ENCODE measurements at places on chromosomes 3 and 15. TPM values are rescaled to one million over a fixed set of nuclear protein-coding genes. Genes with fewer than 3 reads are reported as not detected.

DNA sequence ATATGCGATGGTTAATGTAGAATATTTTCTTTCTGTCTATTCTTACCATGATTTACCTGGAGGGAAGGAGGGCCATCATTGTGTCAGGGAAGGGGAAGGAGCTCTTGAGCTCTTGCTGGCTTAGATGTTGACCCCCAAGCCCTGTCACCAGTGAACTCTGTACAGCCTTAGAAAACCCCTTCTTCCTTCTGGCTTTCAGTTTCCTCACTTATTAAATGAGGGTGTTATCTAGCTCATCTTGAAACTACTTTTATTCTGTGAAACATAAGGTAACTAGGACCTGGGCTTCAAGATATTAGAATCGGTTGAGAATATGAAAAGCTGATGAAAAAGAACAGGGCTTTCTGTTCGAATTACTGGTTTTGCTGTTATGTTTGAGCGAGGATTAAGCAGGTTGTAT lies 25.1 kb upstream of the UTS2B start:
- no peak for DNase-seq

DNA sequence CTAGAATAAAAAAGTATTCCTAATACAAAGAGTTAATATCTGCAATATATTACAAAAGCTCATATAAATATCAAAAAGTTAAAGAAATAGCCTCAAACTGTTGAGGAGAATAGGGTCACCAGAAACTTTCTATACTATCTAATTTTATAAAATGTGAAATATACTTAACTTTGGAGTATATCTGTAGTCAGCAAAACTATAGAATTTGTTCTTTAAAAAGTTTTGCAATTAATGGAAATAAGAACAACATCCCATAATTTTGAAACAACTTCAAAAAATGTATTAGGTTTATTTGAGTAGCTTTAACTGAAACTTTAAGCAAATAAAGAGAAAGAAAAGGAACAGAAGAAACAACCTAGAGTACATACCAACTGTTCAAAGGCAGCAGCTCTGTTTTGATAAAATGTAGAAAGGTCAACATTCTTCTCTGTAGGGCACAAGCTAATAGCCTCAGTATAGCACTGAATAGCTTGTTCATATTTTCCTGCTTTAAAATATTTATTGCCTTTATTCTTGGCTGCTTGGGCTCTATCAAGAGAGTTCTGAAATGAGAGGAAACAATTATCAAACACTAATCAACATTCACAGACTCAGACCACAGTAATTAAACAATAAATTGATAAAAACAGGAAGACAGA lies 14.3 kb downstream of the TOMM70 start:
- no peak for DNase-seq

GRCh38 chr3:51338632-51339031 lies 46.5 kb upstream of the MANF start:
- DNase-seq: no peak

GRCh38 chr3:131328721-131329120 lies 52.9 kb upstream of the NUDT16 start:
- DNase-seq: no peak

- no peak for DNase-seq
These were observed 115.2 kb downstream of the DCLK3 start for GRCh38 chr3:36649125-36649524.

GRCh38 chr3:182570946-182571594 lies 222.2 kb upstream of the ATP11B start:
- DNase-seq: no peak

DNA sequence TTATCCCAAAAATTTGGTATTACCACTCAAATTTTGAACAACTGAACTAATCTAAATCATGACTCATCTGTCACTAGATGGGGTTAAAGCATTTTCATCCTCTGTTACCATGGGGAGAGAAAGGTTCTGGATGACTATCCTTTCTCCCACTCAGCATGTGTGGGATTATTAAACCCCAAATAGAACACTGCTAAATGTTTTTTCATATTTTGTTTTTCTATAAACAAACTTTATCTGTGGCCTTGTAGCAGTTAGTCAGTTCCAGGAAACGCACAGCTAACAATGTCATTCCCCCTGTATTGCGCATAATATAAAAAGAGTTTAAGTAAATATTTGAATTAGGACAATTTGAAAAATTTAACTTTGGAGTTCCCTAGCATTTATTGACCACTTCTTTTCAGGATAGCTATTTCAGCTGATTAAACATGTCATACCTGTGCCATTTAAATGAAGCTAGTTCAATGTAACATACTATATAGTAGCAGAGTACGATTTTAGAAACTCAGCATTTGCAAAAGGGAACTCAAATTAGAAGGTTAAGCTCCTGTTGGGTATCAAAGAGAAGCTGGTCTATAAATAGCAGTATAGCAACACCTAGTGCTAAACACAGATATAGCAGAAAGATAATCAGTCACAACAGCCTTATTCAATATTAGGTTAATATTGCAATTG lies 9.2 kb upstream of the TMEM212 start:
- DNase-seq: peak; percentile 37

DNA sequence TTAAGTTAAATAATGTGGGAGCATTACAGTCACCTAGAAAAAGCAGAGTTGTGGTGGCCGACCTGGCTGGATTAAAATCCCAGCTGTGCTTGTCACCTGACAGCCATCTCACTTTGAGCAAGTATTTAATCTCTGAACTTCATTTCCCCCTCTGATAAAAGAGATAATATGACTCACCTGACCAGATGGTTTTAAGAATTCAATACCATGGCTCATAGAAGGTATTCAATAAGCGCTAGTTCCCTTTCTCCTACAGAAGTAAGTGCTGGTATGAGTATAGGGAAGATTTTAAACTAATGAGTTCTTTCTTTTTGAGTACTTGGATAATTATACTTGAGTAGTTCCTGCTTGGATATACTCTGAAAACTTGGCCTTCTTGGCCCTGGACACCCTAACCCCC lies 325.5 kb downstream of the IL5RA start:
- DNase-seq: no peak

DNA sequence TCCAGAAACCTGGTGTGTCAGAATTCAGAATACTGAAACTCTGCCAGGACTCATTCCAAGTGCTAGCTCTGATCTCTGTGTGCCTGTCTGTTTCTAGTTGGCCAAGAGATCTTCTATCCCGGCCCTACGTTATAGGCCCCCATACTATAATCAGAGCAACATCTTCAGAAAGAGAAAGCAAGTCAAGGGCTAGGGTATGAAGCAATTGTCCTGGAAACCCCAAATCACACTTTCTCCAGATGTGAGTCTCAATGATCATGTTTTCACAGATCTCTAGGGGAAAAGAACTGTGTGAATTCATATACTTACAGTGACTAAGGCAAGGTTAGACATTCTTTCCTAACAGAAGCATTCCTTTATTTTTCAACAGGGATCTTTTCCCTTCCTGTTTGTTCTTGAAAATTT lies 309.7 kb downstream of the SLC9A9 start:
- no peak for DNase-seq

- peak; percentile 87 for DNase-seq
These were observed 6.6 kb downstream of the PPCDC start for GRCh38 chr15:75030023-75030413.

GRCh38 chr15:29911705-29912104 lies 89.4 kb upstream of the TJP1 start:
- DNase-seq: no peak

- DNase-seq: peak; percentile 17
These were observed 224.4 kb upstream of the ATP11B start for GRCh38 chr3:182568876-182569275.

DNA sequence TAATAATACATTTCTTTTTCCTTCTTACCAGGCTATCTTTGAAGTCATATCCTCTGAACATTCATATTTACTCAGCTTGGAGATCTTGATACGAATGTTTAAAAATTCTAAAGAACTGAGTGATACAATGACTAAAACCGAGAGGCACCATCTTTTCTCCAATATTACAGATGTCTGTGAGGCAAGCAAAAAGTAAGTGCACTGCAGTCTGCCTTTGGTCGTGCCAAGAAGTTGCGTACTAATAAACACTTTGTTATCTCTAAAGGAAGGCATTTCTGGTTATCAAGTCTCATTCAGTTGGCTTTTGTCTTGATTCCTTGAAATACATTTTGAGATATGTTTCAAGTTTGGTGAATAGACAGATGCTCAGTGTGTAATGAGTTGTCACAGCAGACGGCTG lies 31.6 kb downstream of the ARHGEF26 start:
- no peak for DNase-seq

DNA sequence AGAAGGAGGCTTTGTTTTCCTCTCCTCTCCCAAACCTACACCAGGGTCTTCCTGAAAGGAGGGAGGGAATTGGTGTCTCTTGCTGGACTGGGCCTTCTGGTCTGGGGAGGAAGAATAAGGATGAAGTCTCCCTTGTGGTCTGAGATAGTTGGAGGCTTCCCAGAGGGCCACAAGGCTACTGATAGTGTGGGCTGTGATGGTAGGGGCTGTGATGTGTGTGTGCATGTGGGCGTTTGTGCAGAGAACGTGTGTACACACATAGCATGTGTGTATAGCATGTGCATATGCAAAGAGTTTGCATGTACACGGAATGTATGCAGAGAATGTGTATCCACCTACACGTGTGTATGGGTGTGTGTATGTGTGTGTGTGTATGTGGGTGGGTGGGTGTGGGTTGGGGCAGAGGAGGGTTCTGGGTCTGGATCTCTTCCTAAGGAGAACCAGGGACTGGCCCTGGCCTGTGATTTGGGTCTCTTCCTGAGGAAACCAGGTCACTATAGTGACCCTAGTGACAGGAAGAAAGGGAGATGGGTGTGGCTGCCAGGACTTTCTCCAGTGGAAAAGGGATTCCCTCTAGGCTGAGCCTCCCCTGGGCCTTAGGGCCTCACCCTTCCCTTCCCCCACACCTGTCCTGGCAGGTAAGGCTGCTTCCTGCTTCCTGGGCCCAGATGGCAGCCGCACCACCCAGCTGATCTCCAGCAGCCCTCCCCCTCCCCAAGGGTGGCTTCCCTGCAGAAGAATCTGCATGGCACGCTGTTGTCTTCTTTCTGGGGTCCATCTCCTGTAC lies 1.7 kb downstream of the FLNB start:
- DNase-seq: no peak

- no peak for DNase-seq
These were observed 86.7 kb upstream of the TBL1XR1 start for GRCh38 chr3:177283983-177284382.

DNA sequence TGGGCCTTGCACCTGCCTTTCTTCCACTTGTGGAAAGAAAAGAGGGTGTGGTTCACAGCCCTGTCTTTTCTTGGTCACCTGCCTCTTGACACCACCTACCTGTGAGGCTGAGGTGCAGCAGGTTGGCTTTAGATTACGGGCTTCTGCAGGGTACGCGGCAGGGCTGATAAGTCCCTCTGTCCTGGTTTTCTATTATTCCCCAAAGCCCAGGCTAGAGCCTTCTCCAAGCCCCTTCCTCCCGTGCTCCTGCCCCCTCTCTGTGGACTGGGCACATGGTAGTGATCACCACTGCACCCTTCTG lies 44.8 kb upstream of the HACD2 start:
- no peak for DNase-seq

GRCh38 chr3:70530626-70531025 lies 218.2 kb upstream of the MDFIC2 start:
- DNase-seq: no peak

DNA sequence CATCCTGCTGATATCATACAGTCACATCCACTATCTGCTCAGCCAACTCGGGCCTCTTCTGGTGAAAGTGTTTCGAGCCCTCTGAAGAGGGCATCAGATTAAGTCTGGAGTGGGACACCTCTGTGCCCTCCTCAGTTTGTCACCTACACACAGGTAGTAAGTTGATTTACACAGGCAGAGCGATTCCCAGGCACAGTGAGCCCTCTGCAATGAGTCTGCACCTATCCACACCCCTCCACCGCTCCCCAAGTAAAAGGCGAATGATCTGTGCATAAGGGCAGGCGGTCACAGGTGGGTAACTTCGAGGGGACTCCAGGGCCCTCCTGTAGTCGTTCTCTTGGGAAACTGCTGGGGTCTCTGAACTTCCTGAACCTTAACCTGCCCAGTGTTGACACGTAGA lies 152.0 kb downstream of the ATP10A start:
- no peak for DNase-seq

GRCh38 chr3:27943106-27943505 lies 221.0 kb upstream of the EOMES start:
- DNase-seq: peak; percentile 33

GRCh38 chr3:72517921-72518424 lies 330.3 kb downstream of the SHQ1 start:
- DNase-seq: no peak

DNA sequence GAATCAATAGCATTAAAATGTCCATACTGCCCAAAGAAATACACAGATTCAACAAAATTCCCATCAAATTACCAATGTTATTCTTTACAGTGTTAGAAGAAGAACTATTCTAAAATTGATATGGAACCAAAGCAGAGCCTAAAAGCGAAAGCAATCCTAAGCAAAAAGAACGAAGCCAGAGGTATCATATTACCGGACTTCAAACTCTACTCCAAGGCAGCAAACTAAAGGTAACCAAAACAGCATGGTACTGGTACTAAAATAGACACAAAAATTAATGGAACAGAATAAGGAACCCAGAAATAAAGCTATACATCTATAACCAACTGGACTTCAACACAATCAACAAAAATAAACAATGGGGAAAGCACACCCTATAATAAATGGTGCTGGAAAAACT lies 167.5 kb downstream of the ADAMTS9 start:
- no peak for DNase-seq

- DNase-seq: peak; percentile 50
These were observed 51.6 kb upstream of the CMTM7 start for GRCh38 chr3:32340039-32340438.

- DNase-seq: no peak
These were observed at the start of the genes CCR5AS and CCRL2 for GRCh38 chr3:46406788-46407611. CCR5AS (minus strand) TSS chr3:46407066. CCRL2 (plus strand) TSS chr3:46407259; CDS start chr3:46408080, 821 bp downstream.

DNA sequence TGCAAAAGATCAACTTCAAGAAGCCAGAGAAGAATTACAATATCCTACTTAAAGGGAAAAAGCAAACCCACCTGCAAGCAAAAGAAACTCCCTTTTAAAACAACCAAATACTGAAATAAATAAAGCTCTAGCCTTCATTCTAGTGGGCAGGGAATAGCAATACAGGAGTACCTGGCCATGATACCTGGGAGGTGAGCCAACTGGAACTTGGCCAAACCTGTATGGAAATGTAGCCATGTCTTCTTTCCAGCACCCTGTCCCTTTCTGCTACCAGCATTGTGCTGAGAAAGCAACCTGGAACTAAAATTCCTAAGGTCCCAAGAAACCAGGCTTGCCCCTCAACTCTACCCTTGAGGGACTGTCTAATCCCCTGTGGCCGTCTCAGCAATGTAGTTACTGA lies 530.0 kb downstream of the EPHB1 start:
- no peak for DNase-seq

GRCh38 chr3:99637368-99638111 lies 854 bp upstream of the COL8A1 start:
- DNase-seq: peak; percentile 67

- DNase-seq: no peak
These were observed 28.3 kb downstream of the CYP19A1 start for GRCh38 chr15:51310064-51310463.

GRCh38 chr15:71791975-71792374 lies 18.4 kb upstream of the NR2E3 start:
- no peak for DNase-seq

The MKRN3 gene
- not detected for total RNA-seq

The CDCP1 gene
- 0.13 TPM for total RNA-seq

The C3orf22 gene
- not detected for total RNA-seq

The NGLY1 gene
- total RNA-seq: 37.0 TPM

The CYP1A2 gene
- not detected for total RNA-seq

The CFAP100 gene
- total RNA-seq: not detected

The ALPK3 gene
- 0.67 TPM for total RNA-seq

The COMMD2 gene
- 51.9 TPM for total RNA-seq

The ITIH4 gene
- 3.4 TPM for total RNA-seq

The CHST13 gene
- total RNA-seq: not detected

The CHCHD4 gene
- total RNA-seq: 33.5 TPM

All from A673 (cell line).